ENCODE measurements at places on chromosomes 1 and 21. TPM values are rescaled to one million over a fixed set of nuclear protein-coding genes. Genes with fewer than 3 reads are reported as not detected.

DNA sequence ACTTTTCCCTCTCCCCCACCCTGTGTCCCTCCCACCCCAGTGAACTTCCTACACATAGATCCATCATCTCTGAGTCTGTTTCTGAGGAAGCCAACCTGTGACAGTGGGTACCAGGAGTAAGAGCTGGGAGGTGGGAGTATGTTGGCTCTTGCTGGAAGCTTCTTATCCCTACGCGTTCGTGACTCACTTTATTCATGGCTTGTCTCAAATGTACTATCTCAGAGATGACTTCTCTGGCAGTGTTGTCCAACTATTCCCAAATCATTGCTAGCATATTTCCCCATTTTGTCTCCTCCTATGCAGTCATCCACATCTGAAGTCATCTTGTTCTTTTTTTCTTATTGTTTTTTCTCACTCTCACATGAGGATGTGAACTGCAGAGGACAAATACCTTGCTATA lies 88.0 kb downstream of the HIVEP3 start:
- no peak for DNase-seq

DNA sequence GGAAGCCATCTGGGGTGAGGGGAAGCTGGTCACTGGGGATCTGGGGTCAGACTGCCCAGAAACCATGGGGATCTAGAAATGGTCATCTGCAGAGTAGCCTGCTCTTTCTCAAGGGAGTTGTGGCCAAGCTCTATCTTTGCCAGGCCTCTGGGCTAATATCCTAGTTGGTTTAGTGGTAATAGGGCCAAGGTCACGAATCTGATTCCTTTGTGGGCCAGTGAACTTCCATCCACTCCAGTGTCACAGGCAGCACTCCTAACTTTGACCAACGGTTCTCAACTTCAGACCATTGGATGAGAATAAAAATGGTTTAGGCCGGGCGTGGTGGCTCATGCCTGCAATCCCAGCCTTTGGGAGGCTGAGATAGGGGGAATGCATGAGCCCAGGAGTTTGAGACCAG lies 28.1 kb upstream of the PPP2R5A start:
- DNase-seq, result no peak

GRCh38 chr21:45322960-45323461 lies 35.3 kb upstream of the POFUT2 start:
- peak; percentile 84 for DNase-seq

GRCh38 chr1:94658221-94658620 lies 116.7 kb upstream of the F3 start:
- no peak for DNase-seq

DNA sequence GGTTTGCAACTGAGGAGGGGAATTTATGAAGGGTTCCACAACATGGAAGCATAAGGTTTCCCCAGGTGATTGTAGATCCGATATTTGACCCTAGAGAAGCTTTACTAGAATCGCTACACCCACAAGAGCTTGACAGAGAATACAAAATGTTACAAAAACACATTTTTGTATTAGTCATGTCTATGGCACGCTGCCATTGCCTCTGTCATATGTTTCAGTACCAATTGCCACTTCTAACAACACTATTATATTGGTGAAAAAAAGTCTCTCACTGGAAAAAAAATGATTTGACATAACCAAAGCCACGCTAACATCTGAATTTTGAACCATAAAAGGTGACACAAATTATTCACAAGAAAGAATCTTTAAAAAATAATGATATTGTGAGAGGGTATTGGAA lies 214.5 kb downstream of the KCNT2 start:
- DNase-seq, result peak; percentile 31

- no peak for DNase-seq
Measured at GRCh38 chr1:27864264-27864895, 8.0 kb upstream of the THEMIS2 start.

DNA sequence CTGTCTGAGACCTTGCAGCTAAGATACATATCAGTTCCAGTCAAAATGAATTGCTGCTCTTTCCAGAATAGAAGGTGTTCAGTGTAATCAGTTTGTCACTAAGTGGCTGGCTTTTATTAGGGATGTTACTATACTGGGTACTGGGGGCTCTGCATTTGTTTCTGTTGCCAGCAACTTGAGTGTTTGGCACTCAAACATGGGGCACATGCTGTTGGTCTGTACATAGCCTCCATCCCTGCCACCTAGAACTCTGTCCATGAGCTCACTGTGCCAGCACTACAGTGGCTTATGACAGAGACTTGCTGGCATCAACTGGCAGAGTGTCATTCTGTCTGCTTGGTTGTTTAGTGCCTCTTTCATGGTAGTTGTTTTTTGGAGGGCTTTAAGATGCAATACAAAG lies 45.1 kb downstream of the RGSL1 start:
- DNase-seq, result no peak

- no peak for DNase-seq
Measured at GRCh38 chr21:38810826-38811164, 5.1 kb downstream of the ETS2 start.

- no peak for DNase-seq
Measured at GRCh38 chr1:45122724-45123123, 83.7 kb downstream of the ZSWIM5 start.

DNA sequence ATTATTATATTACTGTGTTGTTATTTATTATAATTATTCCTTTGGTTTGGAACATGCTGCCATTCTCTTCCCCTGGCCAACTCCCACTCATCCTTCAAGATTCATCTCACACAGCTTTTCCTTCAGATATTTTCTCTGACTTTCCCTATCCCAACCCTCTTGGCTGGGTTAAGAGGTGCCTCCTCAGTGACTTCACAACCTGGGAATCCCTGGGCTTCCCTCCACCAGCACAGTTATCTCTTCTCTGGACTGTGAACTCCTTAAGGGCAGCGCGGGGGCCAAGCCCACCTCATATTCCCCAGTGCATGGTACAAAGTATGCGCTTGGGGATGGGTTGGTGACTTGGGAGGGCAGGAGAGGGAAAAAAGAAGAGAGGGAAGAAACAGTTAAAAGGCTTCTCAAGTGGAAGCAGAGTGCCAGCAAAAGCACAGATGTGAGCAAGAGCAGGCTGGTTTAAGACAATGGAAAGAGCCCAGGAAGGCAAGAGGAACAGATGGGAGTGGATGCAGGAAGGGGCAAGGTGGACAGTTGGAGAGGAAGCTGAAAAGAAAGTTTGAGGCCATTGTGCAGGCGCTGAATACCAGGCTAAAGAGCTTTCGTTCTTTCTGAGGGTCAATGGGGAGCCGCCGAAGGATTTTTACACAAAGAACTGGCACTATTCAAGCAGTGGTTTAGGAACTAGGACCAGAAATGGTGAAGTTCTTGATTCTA lies 132.3 kb downstream of the BEND5 start:
- no peak for DNase-seq

- no peak for DNase-seq
Measured at GRCh38 chr1:168344517-168344916, 63.8 kb downstream of the TBX19 start.

DNA sequence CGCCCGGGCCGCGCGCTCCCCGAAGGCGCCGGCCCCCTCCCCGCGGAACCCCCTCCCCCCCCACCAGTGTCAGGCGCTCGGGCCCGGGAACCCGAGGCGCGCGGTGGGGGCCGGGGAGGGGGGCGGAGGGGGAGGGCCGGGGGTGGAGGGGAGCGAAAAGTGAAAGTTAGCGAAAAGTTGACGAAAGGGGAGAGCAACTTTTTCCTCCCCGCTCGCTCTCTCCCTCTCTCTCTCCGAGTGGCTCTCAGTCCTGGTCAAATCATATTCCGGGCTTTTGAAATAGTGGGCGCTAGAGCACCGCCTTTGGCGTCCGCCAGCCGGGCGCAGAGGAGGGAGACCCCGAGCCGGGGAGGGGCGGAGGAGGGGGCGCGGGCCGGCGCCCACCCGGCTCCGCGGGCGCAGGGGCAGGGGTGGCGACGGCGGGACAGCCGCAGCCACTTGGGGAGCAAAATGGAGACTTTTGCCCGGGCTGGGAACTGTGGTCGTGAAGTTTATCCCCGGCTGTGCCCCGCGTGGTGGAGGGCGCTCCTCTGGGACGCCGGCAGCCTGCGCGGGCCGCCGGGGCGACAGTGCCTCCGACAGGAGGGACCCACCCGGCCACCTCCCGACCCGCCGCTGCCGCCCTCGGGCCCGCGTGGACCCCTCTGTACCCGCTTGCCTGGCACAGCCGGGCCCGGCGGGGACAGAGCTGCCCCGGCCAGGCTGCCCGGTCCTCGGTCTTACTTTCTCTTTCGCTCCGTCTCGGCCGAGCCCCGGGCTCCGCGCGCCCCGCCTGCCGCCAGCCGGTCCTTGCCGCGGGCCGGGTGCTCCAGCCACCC lies 697 bp downstream of the PRDM16 start:
- peak; percentile 72 for DNase-seq

Gene B3GALT2
- polyA plus RNA-seq, result 2.9 TPM

Gene MAP3K21
- polyA plus RNA-seq, result 0.52 TPM

Gene ABL2
- 4.1 TPM for polyA plus RNA-seq

Gene OMA1
- 8.1 TPM for polyA plus RNA-seq

Gene LCE1A
- not detected for polyA plus RNA-seq

Gene SYCP1
- 0.13 TPM for polyA plus RNA-seq

Gene TRIM45
- 5.4 TPM for polyA plus RNA-seq

Gene NCMAP
- polyA plus RNA-seq, result 0.01 TPM

Gene IL24
- polyA plus RNA-seq, result 0.10 TPM

Gene SMG5
- polyA plus RNA-seq, result 30.1 TPM

Gene RBM11
- 4.8 TPM for polyA plus RNA-seq

Gene SLFNL1
- 0.05 TPM for polyA plus RNA-seq

Gene TMPRSS2
- polyA plus RNA-seq, result 0.01 TPM

Gene S100A2
- polyA plus RNA-seq, result 0.88 TPM

Gene SLC35D1
- polyA plus RNA-seq, result 16.9 TPM

Gene UMODL1
- not detected for polyA plus RNA-seq

Gene SUCO
- 14.0 TPM for polyA plus RNA-seq
